ENCODE measurements at places on chromosomes 7 and 10. TPM values are rescaled to one million over a fixed set of nuclear protein-coding genes. Genes with fewer than 3 reads are reported as not detected.

DNA sequence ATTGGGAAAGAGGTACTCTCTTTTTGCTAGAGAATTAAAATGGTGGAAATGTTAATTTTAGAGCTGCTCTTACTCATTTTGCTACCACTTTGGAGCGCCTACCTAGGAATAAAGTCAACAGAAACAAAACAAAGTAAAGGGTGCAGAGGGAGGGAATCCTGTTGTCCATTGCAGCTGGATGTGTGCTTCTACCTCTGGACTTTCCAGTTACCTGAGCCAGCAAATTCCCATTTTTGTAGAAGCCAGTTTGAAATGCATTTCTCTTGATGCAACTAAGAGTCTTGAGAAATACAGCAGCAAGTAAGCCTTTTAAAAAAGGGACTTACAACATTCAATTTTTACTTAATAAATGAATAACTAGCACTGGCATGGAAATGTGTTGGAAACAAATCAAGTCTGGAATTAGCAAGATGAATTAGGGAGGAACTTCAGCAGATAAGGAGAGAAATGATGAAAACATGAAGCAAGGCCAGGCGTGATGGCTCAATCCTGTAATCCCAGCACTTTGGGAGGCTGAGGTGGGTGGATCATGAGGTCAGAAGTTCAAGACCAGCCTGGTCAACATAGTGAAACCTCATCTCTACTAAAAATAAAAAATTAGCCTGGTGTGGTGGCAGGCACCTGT lies 113.5 kb upstream of the CTTNBP2 start:
- no peaks in the 10 kb centered on the region for H3K27me3 ChIP-seq
- no peaks in the 10 kb centered on the region for H3K4me1 ChIP-seq
- no peak overlapping the region for H3K4me3 ChIP-seq
- no peak overlapping the region for H3K27ac ChIP-seq
- DNase-seq, result no peak
- H3K36me3 ChIP-seq, result no peaks in the 10 kb centered on the region

GRCh38 chr10:71044720-71045119 lies 156.4 kb upstream of the PCBD1 start:
- H3K4me1 ChIP-seq, result no peaks in the 10 kb centered on the region
- H3K27me3 ChIP-seq, result peaks cover 2% of the 10 kb centered on the region
- H3K36me3 ChIP-seq, result no peaks in the 10 kb centered on the region
- H3K4me3 ChIP-seq, result no peak overlapping the region
- H3K27ac ChIP-seq, result no peak overlapping the region

GRCh38 chr7:16762177-16762576 lies 8.6 kb downstream of the TSPAN13 start:
- peaks cover 63% of the 10 kb centered on the region for H3K4me1 ChIP-seq
- H3K27me3 ChIP-seq, result no peaks in the 10 kb centered on the region
- peak; percentile 83 for DNase-seq

GRCh38 chr7:7920481-7920880 lies 48.1 kb upstream of the GLCCI1 start:
- H3K4me3 ChIP-seq, result no peak overlapping the region
- no peak for DNase-seq
- peaks cover 28% of the 10 kb centered on the region for H3K4me1 ChIP-seq

- H3K36me3 ChIP-seq, result no peaks in the 10 kb centered on the region
- H3K27me3 ChIP-seq, result no peaks in the 10 kb centered on the region
- H3K27ac ChIP-seq, result no peak overlapping the region
- DNase-seq, result peak; percentile 58
Measured at GRCh38 chr10:29277296-29277695, 11.6 kb upstream of the LYZL1 start.

- H3K4me3 ChIP-seq, result peak overlapping the region; percentile 90
- no peaks in the 10 kb centered on the region for H3K36me3 ChIP-seq
- peaks cover 10% of the 10 kb centered on the region for H3K4me1 ChIP-seq
- peak overlapping the region; percentile 98 for H3K27ac ChIP-seq
Measured at GRCh38 chr7:107744345-107744750, 406 bp downstream of the CBLL1 start.

- peaks cover 3% of the 10 kb centered on the region for H3K27me3 ChIP-seq
- no peaks in the 10 kb centered on the region for H3K36me3 ChIP-seq
- H3K4me3 ChIP-seq, result no peak overlapping the region
- H3K4me1 ChIP-seq, result no peaks in the 10 kb centered on the region
- H3K27ac ChIP-seq, result no peak overlapping the region
- DNase-seq, result no peak
Measured at GRCh38 chr7:132614428-132615318, 38.4 kb upstream of the PLXNA4 start.

GRCh38 chr10:127498087-127498486 lies 51.0 kb upstream of the NPS start:
- no peak overlapping the region for H3K4me3 ChIP-seq
- no peak for DNase-seq
- no peaks in the 10 kb centered on the region for H3K36me3 ChIP-seq
- no peaks in the 10 kb centered on the region for H3K27me3 ChIP-seq
- no peaks in the 10 kb centered on the region for H3K4me1 ChIP-seq

The TRIM50 gene
- not detected for total RNA-seq

The THSD7A gene
- 0.05 TPM for total RNA-seq
